ENCODE measurements at places on chromosomes 16 and 17. TPM values are rescaled to one million over a fixed set of nuclear protein-coding genes. Genes with fewer than 3 reads are reported as not detected.

GRCh38 chr16:86384263-86384649 lies 126.1 kb upstream of the FOXF1 start:
- no peaks in the 10 kb centered on the region for H3K4me1 ChIP-seq
- no peak overlapping the region for H3K27ac ChIP-seq
- H3K36me3 ChIP-seq = no peaks in the 10 kb centered on the region
- no peak for DNase-seq
- H3K27me3 ChIP-seq = no peaks in the 10 kb centered on the region

GRCh38 chr17:49996495-49997300 lies 1.7 kb upstream of the DLX3 start:
- peak overlapping the region; percentile 33 for H3K4me3 ChIP-seq
- no peak overlapping the region for H3K27ac ChIP-seq
- H3K36me3 ChIP-seq = peaks cover 5% of the 10 kb centered on the region
- peaks cover 33% of the 10 kb centered on the region for H3K4me1 ChIP-seq

GRCh38 chr16:77840093-77840492 lies 51.7 kb downstream of the VAT1L start:
- H3K27me3 ChIP-seq = no peaks in the 10 kb centered on the region
- H3K4me3 ChIP-seq = no peak overlapping the region
- no peak for DNase-seq
- H3K27ac ChIP-seq = no peak overlapping the region
- no peaks in the 10 kb centered on the region for H3K4me1 ChIP-seq
- H3K36me3 ChIP-seq = no peaks in the 10 kb centered on the region

CFAP97D1 gene
- not detected for total RNA-seq

TP53TG3C gene
- not detected for total RNA-seq

- H3K36me3 ChIP-seq = peaks cover 22% of the 10 kb centered on the region
- H3K4me1 ChIP-seq = no peaks in the 10 kb centered on the region
- DNase-seq = no peak
- H3K27me3 ChIP-seq = no peaks in the 10 kb centered on the region
- no peak overlapping the region for H3K27ac ChIP-seq
Observed at GRCh38 chr17:40268141-40268712, 19.5 kb upstream of the CDC6 start.

DNA sequence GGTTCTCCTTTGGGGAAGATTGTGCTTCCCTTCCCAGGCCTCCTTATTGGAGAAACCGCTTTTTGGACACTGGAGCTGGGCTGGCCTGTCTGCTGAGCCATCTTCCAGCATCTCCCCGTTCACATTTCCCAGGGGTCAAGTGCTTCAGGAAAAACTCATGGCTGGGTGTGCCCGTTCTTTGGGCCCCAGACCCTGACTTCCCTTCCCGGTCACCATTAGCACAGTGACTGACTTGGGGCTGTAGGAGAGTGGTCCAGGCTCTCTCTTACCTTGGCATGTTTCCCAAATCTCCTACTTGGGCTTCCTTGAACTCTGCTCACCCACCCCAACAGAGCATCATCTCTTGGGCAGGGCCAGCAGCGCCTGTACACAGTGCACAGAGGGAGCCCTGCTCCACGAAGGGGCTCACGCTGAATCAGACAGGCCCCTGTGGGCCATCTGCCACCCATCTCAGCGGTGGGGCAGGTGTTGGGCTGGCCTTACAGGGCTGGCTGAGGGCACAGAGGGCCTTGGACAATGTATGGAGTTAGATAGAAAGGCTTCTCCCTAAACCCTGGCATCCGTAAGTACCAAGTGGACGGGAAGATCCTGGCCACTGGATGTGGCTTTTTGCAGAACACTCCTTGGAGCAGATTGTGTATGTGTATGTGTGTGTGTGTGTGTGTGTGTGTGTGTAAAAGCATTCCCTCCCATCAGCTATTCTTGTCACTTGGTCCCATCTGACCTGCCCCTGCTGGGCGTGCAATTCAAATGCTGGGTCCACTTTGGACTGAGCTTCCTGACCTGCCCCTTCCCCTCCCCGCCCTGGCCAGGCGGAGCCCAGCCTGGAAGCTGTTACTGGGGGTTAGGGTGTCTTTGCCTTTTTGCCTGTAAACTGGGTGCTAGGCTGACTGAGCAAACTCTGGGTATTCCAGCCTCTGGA lies 24.9 kb upstream of the CDC42EP4 start:
- DNase-seq = no peak
- no peaks in the 10 kb centered on the region for H3K27me3 ChIP-seq
- peaks cover 3% of the 10 kb centered on the region for H3K4me1 ChIP-seq
- H3K36me3 ChIP-seq = no peaks in the 10 kb centered on the region
- H3K27ac ChIP-seq = no peak overlapping the region
- H3K4me3 ChIP-seq = no peak overlapping the region

- DNase-seq = no peak
- no peaks in the 10 kb centered on the region for H3K36me3 ChIP-seq
- no peaks in the 10 kb centered on the region for H3K4me1 ChIP-seq
- H3K4me3 ChIP-seq = no peak overlapping the region
Observed at GRCh38 chr16:87192452-87193073, 124.6 kb downstream of the C16orf95 start.

GRCh38 chr17:38729886-38730525 lies at the start of gene CISD3:
Gene CISD3 (plus strand): TSS chr17:38730341. CDS start chr17:38730359, 18 bp downstream.
- peak within 1 kb of the TSS; percentile 97 for H3K4me3 ChIP-seq
- no peaks in the 10 kb centered on the region for H3K27me3 ChIP-seq
- peaks cover 77% of the 10 kb centered on the region for H3K4me1 ChIP-seq
- H3K36me3 ChIP-seq = peaks cover 37% of the 10 kb centered on the region
- DNase-seq = peak; percentile 85

GRCh38 chr17:55758171-55758570 lies 7.3 kb downstream of the PCTP start:
- no peak for DNase-seq
- no peaks in the 10 kb centered on the region for H3K4me1 ChIP-seq
- H3K27me3 ChIP-seq = no peaks in the 10 kb centered on the region
- H3K27ac ChIP-seq = no peak overlapping the region

- no peak for DNase-seq
- H3K36me3 ChIP-seq = no peaks in the 10 kb centered on the region
- no peak overlapping the region for H3K27ac ChIP-seq
- H3K4me1 ChIP-seq = no peaks in the 10 kb centered on the region
Observed at GRCh38 chr16:63539276-63539675, 1503.0 kb upstream of the CDH8 start.

- H3K4me3 ChIP-seq = peak within 1 kb of the TSS; percentile 98
- DNase-seq = peak; percentile 100
- no peaks in the 10 kb centered on the region for H3K27me3 ChIP-seq
- peaks cover 40% of the 10 kb centered on the region for H3K36me3 ChIP-seq
- peaks cover 37% of the 10 kb centered on the region for H3K4me1 ChIP-seq
Observed at GRCh38 chr16:29995911-29996765, at the start of gene INO80E. Gene INO80E (plus strand): TSS chr16:29996241. CDS start chr16:29996311, 70 bp downstream.

GRCh38 chr17:36468903-36469635 lies 17.4 kb upstream of the ZNHIT3 start:
- H3K27me3 ChIP-seq = peaks cover 17% of the 10 kb centered on the region
- H3K27ac ChIP-seq = no peak overlapping the region
- H3K4me3 ChIP-seq = no peak overlapping the region
- H3K36me3 ChIP-seq = no peaks in the 10 kb centered on the region
- H3K4me1 ChIP-seq = no peaks in the 10 kb centered on the region
- DNase-seq = no peak

DNA sequence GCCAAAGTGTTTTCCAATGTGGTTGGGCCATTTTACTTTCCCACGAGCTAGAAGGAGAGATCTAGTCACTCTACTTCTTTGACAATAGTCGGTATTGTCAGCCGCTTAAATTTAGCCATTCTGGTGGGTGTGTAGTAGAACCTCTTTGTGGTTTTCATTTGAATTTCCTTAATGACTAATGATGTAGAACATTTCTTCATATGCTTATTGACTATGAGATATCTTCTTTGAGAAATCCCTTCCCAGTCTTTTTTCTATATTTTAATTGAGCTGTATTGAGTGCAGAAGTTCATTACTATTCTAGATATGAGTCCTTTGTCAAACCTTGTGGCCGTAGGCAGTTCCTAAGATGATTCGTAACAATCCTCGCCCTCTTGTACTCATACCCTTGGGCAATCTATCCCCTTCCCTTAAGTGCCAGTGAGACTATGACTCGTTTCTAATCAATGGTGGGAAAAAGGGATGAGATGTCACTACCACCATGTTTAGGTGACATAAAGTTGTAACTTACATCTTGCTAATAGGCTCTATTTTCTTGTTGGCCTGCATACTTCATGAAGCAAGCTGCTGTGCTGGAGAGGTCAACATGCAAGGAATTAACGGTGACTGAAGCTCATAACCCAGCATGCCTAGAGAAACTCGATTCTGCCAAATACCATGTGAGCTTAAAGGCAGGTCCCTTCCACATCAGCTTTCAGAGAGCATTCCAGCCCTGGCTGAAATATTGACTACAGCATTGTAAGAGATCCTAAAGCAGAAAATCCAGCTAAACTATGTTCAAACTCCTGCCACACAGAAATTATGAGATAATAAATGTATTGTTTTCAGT lies 817.9 kb upstream of the SOX9 start:
- H3K27me3 ChIP-seq = no peaks in the 10 kb centered on the region
- DNase-seq = no peak
- no peak overlapping the region for H3K4me3 ChIP-seq
- no peaks in the 10 kb centered on the region for H3K36me3 ChIP-seq
- H3K27ac ChIP-seq = no peak overlapping the region
- H3K4me1 ChIP-seq = no peaks in the 10 kb centered on the region

DNA sequence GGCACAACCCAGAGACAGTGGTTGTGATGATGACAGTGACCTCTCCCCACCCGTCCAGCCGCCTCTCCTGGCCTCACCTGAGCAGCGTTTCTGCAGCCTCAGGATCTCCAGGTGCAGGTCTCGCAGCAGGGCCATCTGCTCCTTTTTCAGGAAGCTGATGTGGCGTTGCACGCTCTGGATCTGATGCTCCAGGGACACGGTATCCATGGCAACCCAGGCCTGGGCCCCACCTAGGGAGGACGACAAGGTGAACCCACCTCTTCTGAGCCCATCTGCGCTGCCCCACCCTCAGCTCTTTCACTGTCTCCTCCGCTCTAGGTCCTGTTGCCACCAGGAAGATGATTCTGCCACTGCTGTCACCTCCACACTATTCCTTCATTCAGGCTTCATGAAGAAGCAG lies 14.5 kb downstream of the CCDC92B start:
- no peaks in the 10 kb centered on the region for H3K4me1 ChIP-seq
- H3K36me3 ChIP-seq = no peaks in the 10 kb centered on the region
- H3K4me3 ChIP-seq = no peak overlapping the region

AOC3 gene
- total RNA-seq = 0.56 TPM

DNA sequence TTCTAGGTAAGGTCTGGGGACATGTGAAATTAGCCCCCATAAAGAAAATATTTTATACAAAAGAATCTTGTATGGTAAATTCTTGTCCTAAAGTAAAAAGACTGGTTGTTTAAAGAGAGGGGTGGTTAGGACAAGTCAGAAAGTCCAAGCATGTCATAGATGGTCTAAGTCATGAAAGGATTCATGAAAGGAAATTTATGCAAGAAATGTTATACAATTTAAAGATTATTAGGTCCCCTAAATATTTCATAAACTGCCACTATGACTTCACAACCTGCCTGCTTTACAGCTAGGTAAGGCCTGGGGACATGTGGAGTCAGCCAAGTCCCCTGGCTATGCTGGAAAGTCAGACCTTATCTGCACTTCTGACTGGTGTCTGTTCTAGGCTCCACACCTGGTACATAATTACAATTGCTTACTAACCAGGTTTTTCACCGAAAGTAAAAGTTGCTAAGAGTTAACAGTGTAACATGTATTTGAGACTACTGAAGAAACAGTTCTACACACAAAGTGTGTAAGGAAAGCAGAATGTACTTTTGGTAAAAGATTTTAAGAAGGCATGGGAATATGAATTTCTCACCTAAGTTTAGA lies 17.0 kb downstream of the N4BP1 start:
- no peak overlapping the region for H3K4me3 ChIP-seq
- no peak for DNase-seq
- peaks cover 77% of the 10 kb centered on the region for H3K36me3 ChIP-seq
- no peak overlapping the region for H3K27ac ChIP-seq
- H3K27me3 ChIP-seq = no peaks in the 10 kb centered on the region

GRCh38 chr16:69003500-69003899 lies 102.0 kb upstream of the HAS3 start:
- DNase-seq = no peak
- no peaks in the 10 kb centered on the region for H3K4me1 ChIP-seq
- H3K27me3 ChIP-seq = no peaks in the 10 kb centered on the region
- no peak overlapping the region for H3K4me3 ChIP-seq
- no peak overlapping the region for H3K27ac ChIP-seq

DNA sequence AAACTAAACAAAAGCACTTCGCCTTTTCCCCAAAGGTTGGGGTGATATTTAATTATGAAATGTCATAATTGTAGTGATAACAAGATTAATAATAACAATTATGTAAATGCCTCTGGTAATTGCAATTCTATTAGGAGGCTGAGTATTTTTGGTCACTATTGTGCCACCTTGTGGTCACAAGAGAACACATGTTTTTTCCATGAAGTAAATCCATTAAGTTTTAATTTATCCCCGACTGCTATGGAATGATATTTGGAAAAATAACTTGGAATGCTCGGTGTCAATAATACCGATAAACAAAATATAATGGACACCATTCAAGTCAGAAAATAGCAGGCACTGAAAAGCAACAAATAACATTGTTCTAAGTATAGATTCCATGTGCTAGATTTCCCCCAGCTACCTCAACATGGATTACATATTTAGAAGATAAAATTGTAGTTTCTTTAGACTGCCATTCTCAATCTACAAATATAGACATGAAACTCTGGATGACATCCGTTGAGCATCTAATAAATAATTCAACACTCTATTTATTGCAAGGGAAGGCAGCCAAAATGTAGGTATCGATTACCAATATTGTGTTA lies 25.0 kb upstream of the KCNJ2 start:
- no peaks in the 10 kb centered on the region for H3K4me1 ChIP-seq
- no peak overlapping the region for H3K4me3 ChIP-seq
- no peak overlapping the region for H3K27ac ChIP-seq
- no peak for DNase-seq

DNA sequence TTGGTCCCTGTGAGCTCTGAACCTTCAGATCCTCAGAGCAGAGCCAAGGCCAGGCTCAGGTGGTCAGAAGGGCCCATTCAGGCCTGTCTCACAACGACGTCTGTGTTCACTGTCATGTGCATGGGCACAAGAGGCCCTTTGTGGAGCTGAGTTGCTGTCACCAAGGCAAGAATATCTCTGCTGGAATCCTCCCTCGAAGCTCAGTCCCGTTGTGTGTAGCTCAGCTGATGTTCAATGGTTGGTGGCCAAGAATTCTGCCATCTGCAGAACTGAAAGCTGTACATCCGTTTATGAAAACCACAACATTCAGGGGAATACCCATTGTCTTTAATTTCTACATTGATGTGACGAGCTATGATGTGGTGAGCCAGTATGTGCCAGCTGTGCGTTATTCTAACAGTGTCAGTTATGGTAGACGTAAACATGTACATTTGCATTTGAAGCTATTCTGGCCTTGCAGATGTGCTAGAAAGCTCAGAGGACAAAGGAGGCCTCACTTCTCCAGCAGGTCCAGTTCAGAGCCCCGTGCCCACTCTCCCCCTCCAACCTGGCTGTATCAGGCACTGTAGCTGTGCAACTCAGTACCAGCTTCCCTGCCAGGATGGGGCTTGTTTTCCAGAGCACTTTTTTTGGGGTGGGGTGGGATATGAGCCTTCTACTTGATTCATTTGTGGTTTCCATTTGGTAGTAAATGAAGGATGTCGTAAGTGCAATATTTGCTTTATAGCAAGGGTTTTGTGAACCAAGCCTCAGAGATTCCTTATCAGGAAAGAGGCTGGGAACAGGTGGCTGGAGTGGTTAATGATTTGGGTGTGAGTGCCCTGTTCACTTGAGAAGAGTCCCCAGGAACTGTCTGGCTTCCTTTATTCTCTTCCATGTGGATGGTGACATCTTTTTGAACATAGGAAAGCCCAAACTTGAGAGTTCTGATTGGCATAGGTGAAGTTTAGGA lies 56.1 kb downstream of the B9D1 start:
- peaks cover 31% of the 10 kb centered on the region for H3K4me1 ChIP-seq
- peak overlapping the region; percentile 43 for H3K27ac ChIP-seq
- peaks cover 38% of the 10 kb centered on the region for H3K27me3 ChIP-seq
